GOT3 (cell line): ENCODE measurements at places on chromosomes 16 and 17.

DNA sequence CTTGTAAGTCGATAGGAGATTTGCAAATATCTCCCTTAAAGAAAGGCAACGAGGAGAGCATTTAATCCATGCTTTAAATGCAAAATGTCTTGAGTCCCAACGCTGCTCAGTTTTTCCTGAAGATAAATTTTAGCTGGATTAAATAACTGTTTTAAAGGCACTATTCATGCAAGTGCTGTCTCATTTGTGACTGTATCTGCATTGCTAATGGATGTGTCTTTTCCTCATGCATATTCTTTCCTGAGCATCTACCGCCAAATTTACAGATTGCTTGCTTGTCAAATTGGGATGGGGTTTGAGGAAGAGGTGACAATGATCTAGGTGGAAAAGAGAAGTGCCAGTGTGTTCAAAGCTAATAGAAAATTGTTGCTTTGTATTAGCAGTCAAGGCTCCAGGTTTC, 106.9 kb downstream of the RBFOX1 start:
- DNase-seq: no peak

GRCh38 chr16:31874366-31875111, 932 bp downstream of the ZNF267 start:
- no peak for DNase-seq

GRCh38 chr17:82076785-82077591, 11.4 kb upstream of the DUS1L start:
- DNase-seq: no peak

DNA sequence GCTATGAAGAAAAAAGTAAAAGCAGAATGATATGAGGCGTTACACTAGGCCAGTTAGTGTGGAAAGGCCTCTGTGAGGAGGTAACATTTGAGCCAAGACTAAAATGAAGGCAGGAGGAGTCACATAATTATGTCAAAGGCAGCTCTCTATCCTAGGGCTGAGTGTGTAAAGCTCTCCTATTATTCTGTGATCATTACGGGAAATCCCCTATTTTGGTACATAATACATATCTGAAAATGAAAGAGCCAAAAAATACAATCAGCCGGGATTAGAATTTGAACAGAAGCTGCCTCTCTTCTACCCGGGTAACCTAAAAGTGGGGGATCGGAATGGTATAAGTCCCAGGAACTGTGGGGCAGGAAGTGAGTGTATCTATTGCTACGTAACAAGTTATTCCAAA, 27.1 kb downstream of the HEATR3 start:
- no peak for DNase-seq

DNA sequence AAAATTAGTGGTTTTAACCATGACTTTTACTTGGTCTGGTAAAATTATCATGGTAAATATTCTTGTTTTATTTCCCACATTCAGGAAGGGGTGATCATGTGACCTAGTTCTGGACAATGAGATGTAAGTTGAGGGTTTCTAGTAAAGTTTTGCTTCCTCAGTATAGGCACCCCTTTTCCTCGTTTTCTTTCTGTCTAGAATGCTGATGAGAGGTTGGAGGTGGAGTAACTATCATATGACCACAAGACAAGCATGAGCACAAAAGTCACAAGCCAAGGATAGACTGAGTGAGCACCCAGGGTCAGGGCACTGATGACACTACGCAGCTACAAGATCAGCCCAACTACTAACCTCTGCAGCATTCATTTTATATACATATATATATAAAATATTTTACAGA, 53.9 kb downstream of the MYO1D start:
- no peak for DNase-seq

DNA sequence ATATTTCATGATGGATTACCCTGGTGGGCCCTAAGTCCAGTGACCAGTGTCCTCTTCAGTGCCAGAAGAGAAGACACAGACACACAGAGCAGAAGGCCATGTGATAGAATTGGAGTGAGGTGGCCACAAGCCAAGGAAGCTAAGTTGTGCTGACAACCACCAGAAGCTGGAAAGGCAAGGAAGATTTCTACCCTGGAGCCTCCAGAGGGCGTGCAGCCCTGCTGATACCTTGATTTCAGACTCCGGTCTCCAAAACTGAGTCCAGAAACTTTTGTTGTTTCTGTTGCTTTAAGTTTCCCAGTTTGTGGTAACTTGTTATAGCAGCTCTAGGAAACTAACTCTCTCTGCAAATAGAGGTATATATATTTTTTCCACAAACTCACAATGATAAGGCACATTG, 396.6 kb upstream of the ASIC2 start:
- DNase-seq: no peak

GRCh38 chr17:37490022-37490587, 414 bp downstream of the DUSP14 start:
- peak; percentile 26 for DNase-seq

DNA sequence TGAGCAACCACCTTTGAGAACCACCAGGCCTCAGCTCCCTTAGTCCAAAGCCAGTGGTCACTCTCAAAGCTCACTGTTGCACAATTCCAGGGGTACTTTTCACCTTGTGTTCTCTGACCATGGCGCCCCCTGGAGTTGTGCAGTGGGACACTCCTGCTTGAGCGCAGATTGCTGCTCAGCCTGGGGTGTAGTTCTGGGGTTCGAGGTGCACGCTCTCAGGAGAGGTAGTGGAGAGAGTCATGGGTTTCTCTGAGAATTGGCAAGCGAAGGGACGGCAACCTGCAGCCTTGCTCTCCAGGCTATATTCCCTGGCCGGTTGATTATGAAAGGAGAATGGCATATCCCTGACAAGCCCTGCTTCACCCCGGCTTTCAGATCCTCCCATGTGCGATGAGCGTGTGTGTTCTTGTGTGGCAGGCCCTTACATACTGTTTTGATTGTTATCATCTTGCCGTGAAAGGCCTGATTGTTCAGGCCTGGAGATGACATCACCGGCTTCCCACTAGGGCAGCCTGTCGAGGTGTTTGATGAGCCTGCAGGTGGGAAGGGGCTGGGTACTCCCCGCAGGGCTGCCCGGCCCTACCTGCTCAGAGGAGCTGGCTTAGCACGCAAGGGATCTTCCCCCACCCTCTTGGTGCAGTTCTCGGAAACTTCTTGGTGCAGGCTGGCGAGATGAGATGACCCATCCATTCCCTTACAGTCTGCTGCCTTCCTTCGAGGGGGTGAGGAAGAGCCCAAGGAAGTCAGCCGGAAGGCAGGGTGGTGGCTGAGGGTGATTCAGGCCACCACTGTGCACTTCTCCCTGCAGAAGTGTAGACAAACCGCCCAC, 431.2 kb downstream of the SLC39A11 start:
- DNase-seq: no peak

GRCh38 chr16:79009896-79010295, 590.6 kb downstream of the MAF start:
- DNase-seq: no peak

GRCh38 chr16:71515026-71515425, 11.2 kb upstream of the CHST4 start:
- no peak for DNase-seq

DNA sequence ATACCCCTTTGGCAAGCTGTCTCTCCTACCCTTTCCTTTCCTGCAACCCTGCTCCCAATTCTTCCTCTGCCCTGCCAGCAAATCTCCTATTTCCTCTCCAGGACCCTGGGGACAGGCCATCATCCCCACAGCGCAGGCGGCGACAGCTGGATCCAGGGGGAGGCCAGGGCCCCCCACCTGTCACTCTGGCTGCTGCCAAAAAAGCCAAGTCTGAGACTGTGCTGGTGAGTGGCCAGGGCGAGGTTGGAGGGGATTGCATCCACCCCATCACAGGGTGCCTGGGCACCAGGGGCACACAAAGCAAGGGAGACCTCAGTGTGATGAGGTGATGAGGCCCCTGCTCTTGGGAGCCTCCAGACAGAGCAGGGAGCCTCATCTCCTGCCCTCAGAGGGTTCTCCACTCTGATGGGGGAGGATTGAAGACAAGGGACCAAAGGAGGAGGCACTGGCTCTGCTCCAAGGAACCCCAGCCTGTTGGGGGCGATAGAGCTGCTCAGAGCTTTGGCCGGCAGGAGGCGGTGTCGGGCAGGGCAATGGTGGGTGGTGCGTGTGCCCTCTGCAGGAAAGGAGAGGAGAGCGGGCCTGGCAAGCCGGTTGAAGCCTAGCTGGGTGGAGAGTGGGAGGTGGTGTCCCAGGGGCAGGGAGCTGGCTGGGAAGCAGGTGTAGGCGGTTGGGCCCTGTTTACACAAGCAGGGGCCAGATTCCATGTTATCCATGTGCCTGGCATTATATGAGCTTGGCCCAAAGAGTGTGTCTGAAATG, 15.6 kb upstream of the PDK2 start:
- DNase-seq: no peak

GRCh38 chr17:2862197-2862596, 66.0 kb downstream of the RAP1GAP2 start:
- no peak for DNase-seq

GRCh38 chr16:78650339-78651074, 551.1 kb downstream of the WWOX start:
- no peak for DNase-seq

- DNase-seq: peak; percentile 34
These were observed 618 bp downstream of the TRIM47 start for GRCh38 chr17:75877752-75878173.

DNA sequence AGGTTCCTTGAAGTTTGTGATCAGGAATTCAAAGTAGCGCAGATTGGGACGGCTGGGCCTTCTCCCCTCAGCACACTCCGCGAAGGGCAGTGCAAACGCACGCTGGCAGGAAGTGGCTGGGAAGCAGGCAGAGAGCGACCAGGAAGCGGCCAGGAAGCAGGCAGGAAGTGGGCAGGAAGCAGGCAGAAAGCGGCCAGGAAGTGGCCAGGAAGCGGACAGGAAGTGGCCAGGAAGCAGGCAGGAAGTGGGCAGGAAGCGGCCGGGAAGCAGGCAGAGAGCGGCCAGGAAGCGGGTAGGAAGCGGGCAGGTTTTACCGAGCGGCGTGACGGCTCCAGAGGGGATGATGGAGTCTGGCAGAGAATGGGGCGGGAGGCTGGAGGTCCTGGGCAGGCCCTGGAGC, 3.2 kb downstream of the DPEP1 start:
- DNase-seq: no peak

- DNase-seq: no peak
These were observed 16.4 kb downstream of the IGF2BP1 start for GRCh38 chr17:49013311-49014213.

GRCh38 chr16:67445913-67446907, 15.3 kb downstream of the HSD11B2 start:
- no peak for DNase-seq

GRCh38 chr17:17206913-17207335, 791 bp upstream of the PLD6 start:
- no peak for DNase-seq

DNA sequence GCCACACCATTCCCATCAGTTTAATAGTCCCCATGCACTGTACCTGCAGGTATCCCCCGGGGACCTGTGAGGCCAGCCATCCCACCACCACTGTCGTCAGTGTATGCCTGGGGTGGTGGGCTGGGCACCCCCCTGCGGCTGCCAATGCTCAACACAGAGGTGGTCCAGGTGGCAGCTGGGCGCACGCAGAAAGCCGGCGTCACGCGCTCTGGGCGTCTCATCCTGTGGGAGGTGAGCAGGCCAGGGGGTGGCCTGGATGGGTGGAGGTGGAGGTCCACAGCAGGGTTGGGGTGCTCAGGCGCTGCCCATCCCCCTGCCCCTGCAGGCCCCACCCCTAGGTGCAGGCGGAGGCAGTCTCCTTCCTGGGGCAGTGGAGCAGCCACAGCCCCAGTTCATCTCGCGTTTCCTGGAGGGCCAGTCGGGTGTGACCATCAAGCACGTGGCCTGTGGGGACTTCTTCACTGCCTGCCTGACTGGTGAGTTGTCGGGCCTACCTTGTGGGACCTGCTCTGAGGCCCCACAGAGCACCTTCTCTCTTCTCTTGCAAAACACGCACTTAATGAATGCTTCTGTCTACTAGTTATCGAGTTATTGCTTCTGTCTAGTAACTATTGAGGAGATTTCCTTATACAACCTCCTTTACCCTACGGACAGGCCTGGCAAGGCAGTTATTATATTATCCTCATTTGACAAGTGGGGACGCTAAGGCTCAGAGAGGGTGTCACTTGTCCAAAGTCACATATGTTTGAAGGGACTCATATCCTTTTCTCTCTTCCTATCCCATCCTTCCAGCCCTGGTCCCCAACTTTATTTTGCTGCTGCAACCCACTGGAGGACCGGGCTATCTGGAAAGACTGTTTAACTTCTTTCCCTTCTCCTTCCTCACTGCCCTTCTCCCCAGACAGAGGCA, 5.8 kb upstream of the TRAF4 start:
- DNase-seq: no peak

DNA sequence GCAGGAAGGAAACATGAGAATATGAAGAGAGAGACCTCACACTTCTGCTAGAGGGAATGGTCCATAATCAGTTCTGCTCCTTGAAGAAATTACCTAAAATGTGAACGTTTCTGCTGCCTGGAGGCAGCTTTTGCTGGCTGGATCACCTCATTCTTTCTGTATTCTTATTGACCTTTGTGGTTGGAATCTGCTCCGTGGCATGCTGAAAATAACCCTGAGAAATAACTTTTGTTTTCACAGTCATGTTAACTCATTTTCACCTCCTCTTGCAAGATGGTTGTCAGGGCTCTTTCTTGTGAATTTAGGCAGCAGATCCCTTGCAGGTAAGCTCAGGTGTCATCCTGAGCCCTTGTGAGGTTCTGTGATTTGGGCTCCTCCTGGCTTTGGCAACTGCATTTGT, 70.2 kb downstream of the IRF8 start:
- no peak for DNase-seq

DNA sequence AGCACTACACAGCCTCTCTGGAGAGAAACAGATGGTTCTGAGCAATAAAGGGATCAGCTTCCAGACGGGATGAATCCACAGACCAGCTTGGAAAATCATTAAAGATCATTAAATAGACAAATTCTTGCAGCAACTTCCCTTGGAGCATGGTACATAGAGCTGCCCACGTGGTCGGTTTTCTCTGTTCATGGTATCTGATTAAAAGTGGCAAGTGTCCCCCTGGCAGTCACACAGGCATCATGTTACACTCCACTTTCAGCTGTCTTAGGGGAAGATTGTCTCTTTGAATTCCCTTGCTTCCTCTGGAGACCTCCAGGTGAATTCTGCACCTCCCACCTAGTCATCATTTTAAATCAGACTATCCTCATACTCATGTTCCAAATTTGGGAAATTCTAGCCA, 92.2 kb upstream of the CACNG3 start:
- no peak for DNase-seq

DNA sequence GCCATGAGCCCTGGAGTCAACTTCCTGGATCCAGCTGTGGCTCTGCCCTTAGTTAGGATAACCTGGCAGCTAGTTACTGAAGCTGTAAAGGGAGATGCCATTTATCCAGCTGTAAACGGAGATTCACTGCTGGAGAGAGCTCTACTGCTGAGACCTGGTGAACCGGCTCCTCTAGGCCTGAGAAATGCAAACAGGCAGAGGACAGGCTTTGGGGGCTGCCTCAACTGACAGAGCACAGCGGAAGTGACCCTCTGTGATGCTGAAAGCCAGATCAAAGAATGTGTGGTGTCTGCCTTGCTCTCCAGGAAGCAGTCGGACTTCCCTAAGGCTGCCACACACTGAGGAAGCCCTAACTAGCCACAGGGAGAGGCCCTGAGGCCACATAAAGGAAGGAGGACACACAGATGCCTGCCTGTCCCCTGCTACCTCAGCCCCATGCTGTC, 21.9 kb upstream of the GPRC5C start:
- no peak for DNase-seq

- no peak for DNase-seq
These were observed 17.8 kb downstream of the NAGPA start for GRCh38 chr16:5015887-5016286.

- DNase-seq: no peak
These were observed 6.8 kb downstream of the TK1 start for GRCh38 chr17:78180083-78180482.
